IPS DF 6.9 (cell line): ENCODE measurements at places on chromosomes 7 and 10.

GRCh38 chr7:120837599-120837998 lies 20.3 kb downstream of the TSPAN12 start:
- no peak overlapping the region for H3K4me3 ChIP-seq
- DNase-seq = no peak
- H3K27me3 ChIP-seq = no peaks in the 10 kb centered on the region
- H3K36me3 ChIP-seq = no peaks in the 10 kb centered on the region; the same call in 1 of the 2 replicates

DNA sequence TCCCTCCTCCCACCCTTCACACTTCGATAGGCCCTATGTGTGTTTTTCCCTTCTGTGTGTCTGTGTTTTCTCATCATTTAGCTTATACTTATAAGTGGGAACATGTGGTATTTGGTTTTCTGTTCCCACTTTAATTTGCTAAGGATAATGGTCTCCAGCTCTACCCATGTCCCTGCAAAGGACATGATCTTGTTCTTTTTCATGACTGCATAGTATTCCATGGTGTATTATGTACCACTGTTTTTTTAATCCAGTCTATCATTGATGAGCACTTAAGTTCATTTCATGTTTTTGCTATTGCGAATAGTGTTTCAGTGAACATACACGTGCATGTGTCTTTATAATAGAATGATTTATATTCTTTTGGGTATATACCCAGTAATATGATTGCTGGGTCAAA lies 46.3 kb upstream of the GNAT3 start:
- no peaks in the 10 kb centered on the region for H3K27me3 ChIP-seq
- no peaks in the 10 kb centered on the region for H3K36me3 ChIP-seq
- no peak overlapping the region for H3K27ac ChIP-seq
- no peaks in the 10 kb centered on the region for H3K4me1 ChIP-seq
- no peak overlapping the region for H3K4me3 ChIP-seq

- no peak overlapping the region for H3K4me3 ChIP-seq
- H3K36me3 ChIP-seq = no peaks in the 10 kb centered on the region
- no peaks in the 10 kb centered on the region for H3K27me3 ChIP-seq
- DNase-seq = no peak
These were observed 31.0 kb upstream of the ABCB4 start for GRCh38 chr7:87506246-87507180.

DNA sequence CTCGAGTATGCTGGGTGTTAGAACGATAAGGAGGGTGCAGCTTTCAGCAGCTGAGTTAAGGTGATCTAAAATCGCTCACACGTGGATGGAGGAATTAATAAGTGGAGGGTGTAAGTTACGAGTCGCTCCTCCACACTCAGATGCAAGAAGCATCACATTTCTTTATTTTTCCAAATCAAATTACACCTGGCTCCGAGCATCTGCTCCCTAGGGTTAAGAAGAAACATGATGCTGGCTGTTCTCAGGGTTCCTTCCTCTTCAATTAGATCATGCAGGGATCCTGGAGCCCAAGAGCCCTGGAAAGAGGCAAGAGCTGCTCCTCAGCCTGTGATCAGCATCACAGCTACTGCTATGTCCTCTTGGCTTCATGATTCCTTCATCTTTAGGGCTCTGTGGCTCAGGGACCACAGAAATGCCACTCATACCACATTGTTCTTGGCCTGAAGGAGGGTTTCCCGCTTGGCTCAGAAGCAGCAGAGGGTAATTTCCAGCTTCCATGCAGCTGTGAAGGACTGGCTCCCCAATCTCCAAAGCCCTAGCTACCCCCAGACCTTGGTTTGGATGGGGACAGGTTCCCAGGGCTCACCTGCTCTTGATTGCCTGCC lies 235.9 kb upstream of the ZNF32 start:
- no peak overlapping the region for H3K4me3 ChIP-seq
- H3K27ac ChIP-seq = no peak overlapping the region
- no peak for DNase-seq

- no peak overlapping the region for H3K4me3 ChIP-seq
- no peaks in the 10 kb centered on the region for H3K36me3 ChIP-seq
These were observed 14.0 kb upstream of the BLNK start for GRCh38 chr10:96285331-96285752.

- peak overlapping the region; percentile 75; the same call in 1 of the 2 replicates for H3K4me3 ChIP-seq
- no peaks in the 10 kb centered on the region for H3K36me3 ChIP-seq
- H3K27me3 ChIP-seq = peaks cover 4% of the 10 kb centered on the region
- no peak overlapping the region for H3K27ac ChIP-seq
These were observed 550 bp upstream of the PLAU start for GRCh38 chr10:73910401-73910763.

DNA sequence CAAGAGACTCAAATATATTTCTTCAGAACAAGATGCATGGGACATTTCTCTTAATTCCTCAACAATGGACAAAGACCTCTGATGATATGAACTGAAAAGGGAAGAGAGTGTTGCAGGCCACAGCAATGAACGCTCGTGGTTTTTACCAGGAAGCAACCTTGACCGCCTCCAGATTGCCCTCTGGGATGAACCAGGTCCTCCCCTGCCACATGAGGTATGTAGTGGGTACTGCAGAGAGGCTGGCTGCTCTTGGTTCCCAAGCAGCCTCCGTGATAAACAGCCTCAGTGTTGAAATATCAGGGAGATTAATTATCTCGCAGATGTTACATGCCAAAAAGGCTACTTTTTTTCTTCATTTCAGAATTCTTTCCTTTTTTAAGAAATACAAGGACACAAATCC lies 338.8 kb downstream of the ELMO1 start:
- H3K36me3 ChIP-seq = no peaks in the 10 kb centered on the region
- H3K27ac ChIP-seq = no peak overlapping the region
- DNase-seq = no peak
- H3K4me3 ChIP-seq = no peak overlapping the region
- 0 out of 2 replicates have a peak, but pooled peaks cover 1% of the 10 kb centered on the region for H3K4me1 ChIP-seq

- H3K4me1 ChIP-seq = no peaks in the 10 kb centered on the region
- no peak overlapping the region for H3K4me3 ChIP-seq
- no peak for DNase-seq
- no peak overlapping the region for H3K27ac ChIP-seq
- H3K27me3 ChIP-seq = no peaks in the 10 kb centered on the region
These were observed 115.2 kb downstream of the ZNF37A start for GRCh38 chr10:38209332-38209731.

DNA sequence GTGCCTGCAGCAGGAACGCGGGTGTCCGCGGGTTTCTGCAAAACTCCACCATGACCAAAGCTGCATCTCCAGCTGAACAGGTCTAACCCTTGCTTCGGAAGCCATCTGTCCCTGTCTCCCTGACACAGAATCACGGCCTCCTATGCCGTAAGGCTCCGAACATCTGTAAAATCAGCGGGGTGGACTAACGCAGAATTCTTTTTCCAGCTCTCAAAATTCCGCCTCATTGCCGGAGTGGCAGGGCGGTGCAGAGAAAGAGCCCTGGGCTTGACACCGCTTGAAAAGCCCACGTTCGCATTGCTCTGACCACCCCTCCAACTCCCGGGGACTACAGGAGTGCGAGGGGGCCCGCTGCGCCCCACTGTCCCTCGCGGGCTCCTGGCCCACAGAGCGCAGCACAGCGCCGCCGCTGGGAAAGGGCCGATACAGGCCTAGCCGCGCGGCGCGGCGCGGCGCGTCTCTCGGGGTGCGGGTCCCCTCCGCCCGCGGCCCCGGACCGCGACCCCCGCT lies 409 bp downstream of the DNMBP start:
- no peak overlapping the region for H3K27ac ChIP-seq
- no peaks in the 10 kb centered on the region for H3K27me3 ChIP-seq
- peaks cover 2% of the 10 kb centered on the region; the same call in 1 of the 2 replicates for H3K4me1 ChIP-seq
- no peak for DNase-seq
- peak overlapping the region; percentile 73; the same call in 1 of the 2 replicates for H3K4me3 ChIP-seq

DNA sequence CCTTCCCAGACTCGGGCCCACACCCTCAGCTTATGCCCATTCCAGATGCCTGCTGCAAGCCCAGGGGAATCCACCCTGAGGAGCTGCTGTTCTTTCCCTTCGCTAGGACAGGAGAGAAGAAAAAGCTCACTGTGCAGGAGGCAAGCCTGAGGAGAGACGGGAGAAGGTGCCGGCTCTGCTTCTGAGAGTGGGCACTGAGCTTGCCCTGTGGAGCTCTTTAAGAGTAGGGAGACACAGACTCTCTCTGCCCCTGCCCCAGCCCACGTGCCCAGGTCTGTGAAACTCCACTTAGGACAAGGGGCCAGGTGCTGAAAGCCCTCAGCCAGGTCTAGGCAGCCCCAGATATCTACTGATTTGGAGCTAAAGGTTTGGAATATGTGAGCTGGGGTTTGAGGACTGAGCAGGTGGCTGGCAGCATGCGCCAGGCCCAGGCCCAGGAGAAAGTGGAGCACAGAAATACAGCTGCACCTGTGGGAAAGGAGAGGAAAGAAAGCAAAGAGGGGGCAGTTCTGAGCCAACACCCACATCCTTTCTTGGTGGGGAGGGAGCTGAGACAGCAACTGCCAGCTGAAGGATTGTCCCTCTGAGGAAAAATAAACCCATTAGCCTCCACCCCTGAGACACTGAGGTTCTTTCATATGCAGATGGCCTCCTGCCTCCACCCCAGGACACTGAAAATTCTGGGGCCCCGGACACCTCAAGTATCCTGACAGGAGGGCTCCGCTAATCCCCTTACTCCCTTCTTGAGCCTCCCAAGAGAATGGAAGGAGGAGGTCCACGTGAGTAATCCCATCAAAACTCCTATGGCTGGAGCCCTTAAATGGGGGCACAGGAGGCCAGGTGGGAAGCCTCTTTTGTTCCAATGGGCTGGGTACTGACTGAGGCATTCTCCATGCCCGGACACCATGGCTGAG lies 7.3 kb downstream of the POLL start:
- peaks cover 4% of the 10 kb centered on the region for H3K36me3 ChIP-seq
- H3K4me3 ChIP-seq = no peak overlapping the region
- H3K27me3 ChIP-seq = no peaks in the 10 kb centered on the region

GRCh38 chr7:100493476-100494264 lies 9.9 kb downstream of the NYAP1 start:
- 0 out of 2 replicates have a peak, but pooled peaks cover 2% of the 10 kb centered on the region for H3K27me3 ChIP-seq
- peaks cover 5% of the 10 kb centered on the region; the same call in 1 of the 2 replicates for H3K36me3 ChIP-seq
- peaks cover 2% of the 10 kb centered on the region for H3K4me1 ChIP-seq
- peak overlapping the region; percentile 43; the same call in 1 of the 2 replicates for H3K4me3 ChIP-seq
- no peak overlapping the region for H3K27ac ChIP-seq
- no peak for DNase-seq

DNA sequence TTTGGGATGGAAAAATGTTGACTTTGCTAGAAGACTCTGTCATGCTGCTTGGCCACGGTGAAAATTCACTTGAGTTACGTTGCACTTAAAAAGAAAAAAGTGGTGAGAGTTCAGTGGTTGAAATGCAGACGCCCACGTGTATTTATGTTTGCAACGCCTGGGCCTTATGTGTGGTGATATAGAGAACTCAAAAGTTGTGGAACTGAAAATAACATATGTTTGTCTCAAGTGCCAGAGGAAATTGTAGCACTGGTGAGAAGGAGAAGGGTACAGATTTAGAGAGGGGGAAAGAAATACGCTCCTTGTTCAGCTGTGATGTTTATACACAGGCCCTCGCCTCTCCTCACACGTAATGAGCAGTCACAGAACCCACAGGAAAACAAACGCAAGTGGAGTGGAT lies 73.6 kb downstream of the EMX2 start:
- DNase-seq = no peak
- no peaks in the 10 kb centered on the region for H3K36me3 ChIP-seq
- no peak overlapping the region for H3K27ac ChIP-seq
- H3K4me1 ChIP-seq = no peaks in the 10 kb centered on the region
- no peak overlapping the region for H3K4me3 ChIP-seq

GRCh38 chr7:27826357-27826756 lies 86.4 kb downstream of the TAX1BP1 start:
- H3K27ac ChIP-seq = no peak overlapping the region
- H3K36me3 ChIP-seq = no peaks in the 10 kb centered on the region; the same call in 1 of the 2 replicates
- H3K4me1 ChIP-seq = no peaks in the 10 kb centered on the region
- DNase-seq = no peak

GRCh38 chr10:61608255-61609033 lies 54.3 kb upstream of the CABCOCO1 start:
- no peaks in the 10 kb centered on the region for H3K36me3 ChIP-seq
- H3K27me3 ChIP-seq = no peaks in the 10 kb centered on the region
- no peak for DNase-seq
- no peaks in the 10 kb centered on the region for H3K4me1 ChIP-seq
- H3K27ac ChIP-seq = no peak overlapping the region

DNA sequence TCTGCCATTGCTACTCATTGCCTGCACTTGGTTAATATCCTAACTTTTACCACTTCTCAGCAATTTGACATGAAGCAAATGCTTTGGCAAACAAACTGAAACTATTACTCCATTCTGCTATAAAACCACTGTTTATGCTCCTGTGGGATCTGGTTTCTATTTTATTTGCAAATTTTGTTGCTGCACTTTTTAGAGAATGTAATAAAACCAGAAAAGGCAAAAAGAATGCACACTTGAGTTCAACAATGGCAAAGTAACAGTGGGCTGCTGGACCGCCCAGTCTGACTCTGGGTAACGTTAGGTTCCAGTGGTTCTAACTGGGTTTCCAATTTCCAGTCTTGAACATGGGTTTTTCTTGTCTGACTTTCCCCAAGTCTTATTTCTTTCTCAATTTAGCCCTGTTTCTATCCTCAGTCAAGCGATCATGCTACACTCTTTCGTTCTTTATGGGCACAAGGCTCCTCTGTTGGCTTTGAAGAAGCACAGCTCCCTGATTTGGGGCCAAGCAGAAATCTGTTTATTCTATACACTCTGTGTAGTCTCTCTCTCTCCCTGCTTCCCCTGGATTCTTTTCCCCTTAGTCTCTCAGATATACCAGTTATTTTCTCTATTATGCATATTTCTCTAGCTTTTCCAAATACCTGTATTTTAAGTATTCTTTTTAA lies 129.2 kb upstream of the FAM3C start:
- DNase-seq = no peak
- no peak overlapping the region for H3K4me3 ChIP-seq
- no peaks in the 10 kb centered on the region for H3K36me3 ChIP-seq

DNA sequence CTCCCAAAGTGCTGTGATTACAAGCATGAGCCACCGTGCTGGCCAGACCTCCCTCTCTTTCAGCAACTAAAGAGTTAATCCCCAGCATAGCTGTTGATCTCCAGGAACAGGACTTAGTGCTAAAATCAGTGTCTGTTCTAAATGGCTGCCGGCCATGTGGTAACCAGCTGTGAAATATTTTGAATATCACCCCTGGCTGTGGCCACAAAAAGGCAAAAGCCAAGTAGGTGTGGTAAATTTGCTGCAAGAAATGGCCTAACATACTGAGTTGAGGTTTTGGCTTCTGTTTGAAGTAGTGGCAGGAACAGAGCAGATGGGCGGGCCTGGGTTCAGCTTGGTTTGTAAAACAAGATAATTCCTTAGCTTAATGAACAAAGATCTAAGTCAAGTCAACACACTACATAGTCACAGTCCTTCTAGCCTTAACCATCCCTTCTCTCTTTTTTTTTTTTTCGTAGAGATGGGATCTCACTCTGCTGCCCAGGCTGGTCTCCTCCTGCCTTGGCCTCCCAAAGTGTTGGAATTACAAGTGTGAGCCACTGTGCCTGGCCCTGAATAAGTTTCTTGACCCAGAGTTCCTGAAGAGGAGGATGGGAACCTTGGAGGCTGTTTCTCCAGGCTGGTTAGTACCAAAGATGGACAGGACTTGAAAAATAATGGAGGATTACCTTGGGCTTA lies 22.7 kb upstream of the AGFG2 start:
- no peaks in the 10 kb centered on the region for H3K27me3 ChIP-seq
- H3K4me3 ChIP-seq = no peak overlapping the region
- H3K36me3 ChIP-seq = no peaks in the 10 kb centered on the region
- no peaks in the 10 kb centered on the region for H3K4me1 ChIP-seq
- H3K27ac ChIP-seq = no peak overlapping the region
